ENCODE measurements at places on chromosomes 11 and 22.

- no peak overlapping the region for H3K27ac ChIP-seq
- H3K4me3 ChIP-seq = no peak overlapping the region
- DNase-seq = no peak
- no peaks in the 10 kb centered on the region for H3K36me3 ChIP-seq
- no peaks in the 10 kb centered on the region for H3K4me1 ChIP-seq
These were observed 15.3 kb downstream of the TRIM44 start for GRCh38 chr11:35677904-35678303.

DNA sequence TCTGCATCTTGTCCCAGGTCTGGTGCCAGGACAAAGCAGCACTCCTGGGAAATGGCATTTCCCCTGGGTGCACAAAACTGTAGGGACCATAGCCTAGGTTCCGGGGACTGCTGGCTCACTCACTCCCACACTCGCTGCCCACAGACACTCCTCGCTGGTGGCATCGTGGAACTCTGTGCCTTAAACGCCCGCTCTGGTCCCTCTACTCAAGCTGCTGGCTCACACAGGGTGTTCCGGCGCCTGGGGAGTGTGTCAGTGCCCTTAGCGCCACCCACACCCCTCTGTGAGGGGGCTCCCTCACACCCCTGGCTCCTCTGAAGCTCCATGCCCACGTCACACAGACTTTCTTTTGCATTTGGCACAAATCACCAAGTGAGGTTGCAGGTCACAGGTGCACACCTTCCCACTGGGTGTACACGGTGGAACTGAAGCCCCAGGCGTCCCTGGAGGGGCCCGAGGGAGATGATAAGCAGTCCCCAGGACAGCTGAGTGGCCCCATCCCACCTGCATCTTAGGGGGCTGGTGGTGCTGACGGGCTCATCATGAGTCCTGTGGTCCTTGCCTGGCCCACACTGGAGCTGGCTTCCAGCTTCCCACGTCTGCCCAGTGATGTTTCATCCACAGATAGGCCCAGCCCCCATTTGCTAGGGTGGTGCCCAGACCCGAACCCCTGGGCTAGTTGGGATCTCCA is 23.2 kb upstream of the DGCR8 start:
- no peak overlapping the region for H3K4me3 ChIP-seq
- no peaks in the 10 kb centered on the region for H3K27me3 ChIP-seq
- DNase-seq = no peak
- H3K27ac ChIP-seq = no peak overlapping the region
- H3K4me1 ChIP-seq = peaks cover 7% of the 10 kb centered on the region

- H3K4me3 ChIP-seq = no peak overlapping the region
- no peaks in the 10 kb centered on the region for H3K36me3 ChIP-seq
- peaks cover 18% of the 10 kb centered on the region for H3K4me1 ChIP-seq
- peak; percentile 49 for DNase-seq
- H3K27me3 ChIP-seq = no peaks in the 10 kb centered on the region
These were observed 48.0 kb upstream of the CLPB start for GRCh38 chr11:72482211-72482812.

- no peak overlapping the region for H3K4me3 ChIP-seq
- no peak overlapping the region for H3K27ac ChIP-seq
- peaks cover 42% of the 10 kb centered on the region for H3K4me1 ChIP-seq
- no peak for DNase-seq
These were observed 18.9 kb downstream of the RNF185 start for GRCh38 chr22:31178859-31179258.

DNA sequence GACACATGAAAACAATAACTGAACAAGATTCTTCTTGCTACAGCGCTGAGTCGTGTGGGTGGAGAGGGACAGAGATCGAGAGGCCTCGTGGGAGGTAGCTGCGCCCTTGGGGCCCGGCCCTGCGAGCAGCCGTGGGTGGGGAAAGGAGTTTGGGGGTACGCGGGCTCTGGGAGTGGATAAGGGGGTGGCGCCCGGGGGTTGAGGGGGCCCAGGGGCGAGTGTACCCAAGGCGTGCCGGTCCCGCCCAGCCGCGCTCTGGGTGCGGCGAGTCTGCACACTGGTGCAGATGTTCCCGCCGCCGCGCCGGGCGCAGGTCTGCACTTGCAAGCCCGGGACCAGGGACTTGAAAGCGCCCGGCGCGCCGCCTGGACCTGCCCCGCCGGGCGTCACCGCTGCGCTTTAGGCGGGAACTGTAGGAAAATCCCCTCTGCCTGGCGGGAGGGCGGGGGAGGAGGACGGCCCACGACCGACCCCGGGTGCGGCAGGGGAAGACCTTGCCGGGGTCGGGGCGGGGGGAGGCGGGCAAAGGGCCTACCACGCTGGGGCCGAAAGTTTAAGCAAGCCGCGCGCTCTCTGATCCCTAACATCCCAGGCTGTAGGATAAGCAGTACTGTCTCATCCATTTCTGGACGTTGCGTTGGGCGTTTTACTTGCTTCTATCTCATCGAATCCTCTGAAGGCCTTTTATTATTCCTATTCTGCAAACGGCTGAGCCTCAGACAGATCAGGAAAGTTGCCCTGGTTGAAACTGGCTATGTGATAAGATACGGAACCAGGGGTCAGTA is 1.4 kb upstream of the KREMEN1 start:
- no peaks in the 10 kb centered on the region for H3K36me3 ChIP-seq
- peak; percentile 48 for DNase-seq
- peak overlapping the region; percentile 89 for H3K27ac ChIP-seq
- peak overlapping the region; percentile 67 for H3K4me3 ChIP-seq

DNA sequence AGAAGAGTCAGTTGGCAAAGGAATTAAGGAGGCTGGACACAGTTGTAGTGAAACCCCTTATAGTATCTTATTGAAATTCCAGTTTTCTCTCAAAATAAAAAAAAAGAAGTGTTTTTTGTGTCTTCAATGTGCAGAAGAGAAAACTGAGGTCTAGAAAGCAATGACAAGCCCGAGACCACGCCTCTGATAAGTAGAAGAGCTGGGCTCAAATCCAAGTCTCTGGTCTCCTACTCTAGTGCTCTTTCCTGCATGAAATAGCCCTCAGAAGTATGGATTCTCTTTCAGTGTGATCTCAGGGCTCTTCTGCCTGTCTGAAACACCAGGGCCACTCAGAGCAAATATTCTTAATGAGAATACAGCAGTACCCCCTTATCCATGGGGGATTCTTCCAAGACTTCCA is 200.9 kb downstream of the KIF18A start:
- no peaks in the 10 kb centered on the region for H3K36me3 ChIP-seq
- no peak overlapping the region for H3K4me3 ChIP-seq
- no peak overlapping the region for H3K27ac ChIP-seq
- DNase-seq = no peak

DNA sequence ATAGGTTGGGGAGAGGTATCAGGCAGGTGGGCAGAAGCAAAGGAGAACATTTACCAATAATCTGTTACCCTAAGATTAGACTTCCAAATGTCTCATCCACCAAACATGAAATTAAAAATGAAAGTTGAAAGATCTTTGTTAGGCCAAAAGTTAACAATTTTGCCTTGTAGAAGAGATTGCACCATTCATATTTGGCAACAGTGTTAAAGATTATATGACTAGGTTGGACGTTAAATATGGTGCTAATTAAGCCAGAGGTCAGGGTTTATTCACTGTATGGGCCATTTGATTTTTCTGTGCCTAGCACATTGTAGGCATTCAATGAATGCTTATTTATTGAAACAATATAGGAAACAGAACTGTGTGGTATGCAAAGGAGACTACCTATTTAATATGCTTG is 126.1 kb upstream of the SLC5A12 start:
- H3K36me3 ChIP-seq = no peaks in the 10 kb centered on the region
- H3K4me3 ChIP-seq = no peak overlapping the region
- no peak for DNase-seq
- peaks cover 4% of the 10 kb centered on the region for H3K4me1 ChIP-seq
- H3K27me3 ChIP-seq = no peaks in the 10 kb centered on the region

GRCh38 chr11:61334434-61335354 is 1.7 kb downstream of the TKFC start:
- DNase-seq = no peak
- no peak overlapping the region for H3K4me3 ChIP-seq
- H3K36me3 ChIP-seq = peaks cover 6% of the 10 kb centered on the region
- H3K27ac ChIP-seq = peak overlapping the region; percentile 5

GRCh38 chr22:22936180-22936914 is 48.7 kb downstream of the IGLL5 start:
- no peaks in the 10 kb centered on the region for H3K36me3 ChIP-seq
- no peaks in the 10 kb centered on the region for H3K4me1 ChIP-seq
- no peaks in the 10 kb centered on the region for H3K27me3 ChIP-seq
- no peak for DNase-seq
- H3K27ac ChIP-seq = no peak overlapping the region
- no peak overlapping the region for H3K4me3 ChIP-seq

DNA sequence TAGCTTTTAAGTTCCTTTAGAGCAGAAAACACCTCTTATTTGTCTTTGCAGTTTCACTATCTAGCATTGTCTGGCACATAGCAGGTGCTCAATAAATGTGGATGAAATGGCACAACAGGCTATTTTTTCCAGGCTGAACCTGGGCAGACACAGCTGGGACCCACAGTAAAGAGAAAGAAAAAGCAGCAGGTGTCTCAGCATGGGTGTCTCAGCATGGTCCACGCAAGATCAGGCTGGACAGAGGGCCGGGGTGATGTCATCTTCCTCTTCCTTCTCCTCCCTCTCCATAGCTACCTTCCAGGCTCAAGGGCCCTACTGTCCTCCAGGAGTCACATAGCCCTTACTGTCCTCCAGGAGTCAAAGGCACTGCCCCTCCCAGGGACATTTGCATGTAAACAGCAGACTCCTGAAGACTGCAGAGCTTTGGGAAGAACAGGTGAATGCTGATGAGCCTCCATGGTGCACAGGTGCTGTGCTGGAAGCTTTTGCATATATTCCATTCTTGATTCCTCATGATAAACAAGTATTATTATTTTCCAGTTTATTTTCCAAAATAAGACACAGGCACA is 65.2 kb downstream of the DSCAML1 start:
- H3K27me3 ChIP-seq = peaks cover 5% of the 10 kb centered on the region
- no peaks in the 10 kb centered on the region for H3K36me3 ChIP-seq
- no peak for DNase-seq
- no peaks in the 10 kb centered on the region for H3K4me1 ChIP-seq
- H3K27ac ChIP-seq = no peak overlapping the region

DNA sequence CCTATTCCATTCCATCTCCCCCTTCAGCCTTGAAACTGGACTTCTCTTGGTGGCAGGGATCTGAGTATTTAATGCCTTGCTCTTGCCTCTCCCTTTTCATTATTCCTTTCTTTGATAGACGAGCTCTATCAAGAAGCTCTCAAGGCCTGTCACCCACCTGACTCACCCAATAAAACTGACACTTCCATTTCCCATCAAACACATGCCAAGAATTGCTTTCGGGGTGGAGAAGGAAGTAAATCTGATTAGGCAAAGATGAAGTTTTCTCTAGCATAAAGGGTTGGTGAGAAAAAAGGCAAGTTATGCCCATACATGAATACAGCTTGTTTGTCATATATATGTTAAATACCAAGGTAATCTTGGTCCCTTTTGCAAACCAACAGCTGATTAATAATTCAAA is 34.9 kb upstream of the MYEOV start:
- H3K27me3 ChIP-seq = no peaks in the 10 kb centered on the region
- H3K4me3 ChIP-seq = no peak overlapping the region
- H3K36me3 ChIP-seq = no peaks in the 10 kb centered on the region
- no peak for DNase-seq

GRCh38 chr11:43392713-43393112 is 34.0 kb downstream of the TTC17 start:
- H3K4me1 ChIP-seq = no peaks in the 10 kb centered on the region
- H3K4me3 ChIP-seq = no peak overlapping the region
- no peak overlapping the region for H3K27ac ChIP-seq
- DNase-seq = no peak
- no peaks in the 10 kb centered on the region for H3K27me3 ChIP-seq
- peaks cover 4% of the 10 kb centered on the region for H3K36me3 ChIP-seq

GRCh38 chr11:134248910-134249480 is 4.2 kb downstream of the THYN1 start:
- peaks cover 7% of the 10 kb centered on the region for H3K4me1 ChIP-seq
- H3K36me3 ChIP-seq = peaks cover 24% of the 10 kb centered on the region
- H3K27ac ChIP-seq = no peak overlapping the region
- H3K4me3 ChIP-seq = no peak overlapping the region
- no peaks in the 10 kb centered on the region for H3K27me3 ChIP-seq
- no peak for DNase-seq

GRCh38 chr11:35035894-35036408 is 103.0 kb upstream of the CD44 start:
- H3K4me3 ChIP-seq = no peak overlapping the region
- no peak for DNase-seq
- H3K36me3 ChIP-seq = no peaks in the 10 kb centered on the region
- H3K27ac ChIP-seq = peak overlapping the region; percentile 57
- H3K4me1 ChIP-seq = peaks cover 78% of the 10 kb centered on the region

- H3K4me3 ChIP-seq = peak overlapping the region; percentile 8
- H3K36me3 ChIP-seq = no peaks in the 10 kb centered on the region
- no peak for DNase-seq
These were observed 133.0 kb downstream of the PLEKHA7 start for GRCh38 chr11:16881074-16881709.

GRCh38 chr22:45548991-45549761 is 46.5 kb downstream of the FBLN1 start:
- H3K36me3 ChIP-seq = no peaks in the 10 kb centered on the region
- no peak for DNase-seq
- H3K4me1 ChIP-seq = peaks cover 41% of the 10 kb centered on the region
- H3K27me3 ChIP-seq = no peaks in the 10 kb centered on the region
- no peak overlapping the region for H3K4me3 ChIP-seq

- no peak for DNase-seq
- H3K27ac ChIP-seq = no peak overlapping the region
- no peak overlapping the region for H3K4me3 ChIP-seq
- H3K27me3 ChIP-seq = no peaks in the 10 kb centered on the region
- no peaks in the 10 kb centered on the region for H3K36me3 ChIP-seq
These were observed 5.3 kb upstream of the PARVA start for GRCh38 chr11:12372111-12372510.

- DNase-seq = no peak
- H3K27me3 ChIP-seq = peaks cover 71% of the 10 kb centered on the region
- H3K36me3 ChIP-seq = no peaks in the 10 kb centered on the region
- H3K4me3 ChIP-seq = no peak overlapping the region
- H3K27ac ChIP-seq = no peak overlapping the region
These were observed 192.7 kb downstream of the BUD13 start for GRCh38 chr11:116579857-116580727.

- H3K4me3 ChIP-seq = no peak overlapping the region
- H3K27ac ChIP-seq = no peak overlapping the region
- no peaks in the 10 kb centered on the region for H3K27me3 ChIP-seq
- no peaks in the 10 kb centered on the region for H3K36me3 ChIP-seq
These were observed 19.8 kb upstream of the SLC29A2 start for GRCh38 chr11:66391322-66391721.

GRCh38 chr11:58641803-58642581 is 19.5 kb downstream of the CNTF start:
- H3K27me3 ChIP-seq = no peaks in the 10 kb centered on the region
- H3K36me3 ChIP-seq = no peaks in the 10 kb centered on the region
- no peak overlapping the region for H3K4me3 ChIP-seq
- no peaks in the 10 kb centered on the region for H3K4me1 ChIP-seq
